Thymus (tissue), 14 donors: ENCODE measurements at places on chromosomes 2 and 18.

DNA sequence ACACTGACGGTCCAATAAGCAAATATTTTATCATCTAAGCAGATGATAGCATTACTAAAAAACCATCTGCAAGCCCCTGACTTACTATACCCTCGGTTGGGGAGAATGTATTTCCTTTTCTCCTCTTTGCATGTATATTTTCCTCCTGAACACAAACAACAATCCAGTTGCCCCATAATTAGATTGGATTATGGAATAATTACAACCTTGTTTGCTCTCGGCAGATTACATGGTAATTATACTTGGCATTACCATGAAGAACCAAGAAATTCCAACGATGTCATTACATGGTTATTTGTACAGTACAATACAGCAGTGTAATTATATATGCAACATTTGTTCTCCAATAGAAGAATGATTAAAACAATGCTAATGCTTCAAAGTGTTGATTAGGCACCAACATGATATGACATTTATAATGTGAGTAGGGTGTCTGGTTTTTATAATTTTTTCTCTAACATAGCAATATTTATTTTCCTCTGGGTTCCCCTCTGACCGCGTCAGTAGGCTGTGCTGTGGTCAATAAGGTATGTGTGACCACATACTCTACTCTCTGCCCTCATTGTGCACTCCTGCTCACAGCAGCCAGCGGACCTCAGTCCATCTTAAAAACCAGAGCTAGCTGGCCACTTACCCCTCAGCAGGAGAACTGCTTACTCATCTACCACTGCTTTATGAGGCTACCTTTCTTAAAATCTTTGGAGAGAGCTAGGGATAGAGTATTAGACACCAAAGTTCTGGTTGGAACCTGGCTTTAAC is 176.1 kb downstream of the INSIG2 start:
- DNase-seq = no peak

DNA sequence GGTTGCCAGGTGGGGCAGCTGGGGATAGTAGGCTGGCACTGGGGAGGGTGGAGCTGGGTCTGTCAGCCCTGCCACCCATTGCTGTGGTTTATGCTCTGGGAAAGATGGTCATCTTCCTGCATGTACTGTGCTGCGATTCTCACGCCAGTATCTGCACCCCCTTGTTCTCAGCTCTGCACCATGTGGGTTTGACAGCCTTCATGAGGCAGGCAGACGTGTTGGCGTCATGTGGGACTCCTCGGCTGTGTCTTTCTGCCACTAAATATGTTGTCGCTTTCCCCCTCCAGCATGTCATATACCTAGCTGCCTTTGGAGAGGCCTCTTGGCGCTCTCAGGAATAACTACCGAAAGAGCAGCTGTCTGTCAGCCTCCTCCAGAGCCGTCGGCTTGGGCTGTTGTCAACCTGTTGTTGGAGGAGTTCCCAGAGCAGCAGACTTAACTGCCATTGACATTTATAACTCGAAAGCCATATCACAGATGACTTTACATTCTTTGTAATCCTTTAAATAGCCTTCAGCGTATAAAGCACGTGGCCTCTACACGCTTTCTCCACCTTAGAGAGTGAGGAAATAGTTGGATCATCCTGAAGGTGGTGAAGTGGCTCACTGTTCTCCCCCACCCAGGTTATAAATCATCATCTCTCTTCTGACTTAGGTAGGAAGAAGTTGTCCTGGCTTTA is 80.4 kb upstream of the MGAT5 start:
- no peak for DNase-seq

GRCh38 chr2:3445891-3446290 is 66.4 kb downstream of the TRAPPC12 start:
- no peak for DNase-seq

DNA sequence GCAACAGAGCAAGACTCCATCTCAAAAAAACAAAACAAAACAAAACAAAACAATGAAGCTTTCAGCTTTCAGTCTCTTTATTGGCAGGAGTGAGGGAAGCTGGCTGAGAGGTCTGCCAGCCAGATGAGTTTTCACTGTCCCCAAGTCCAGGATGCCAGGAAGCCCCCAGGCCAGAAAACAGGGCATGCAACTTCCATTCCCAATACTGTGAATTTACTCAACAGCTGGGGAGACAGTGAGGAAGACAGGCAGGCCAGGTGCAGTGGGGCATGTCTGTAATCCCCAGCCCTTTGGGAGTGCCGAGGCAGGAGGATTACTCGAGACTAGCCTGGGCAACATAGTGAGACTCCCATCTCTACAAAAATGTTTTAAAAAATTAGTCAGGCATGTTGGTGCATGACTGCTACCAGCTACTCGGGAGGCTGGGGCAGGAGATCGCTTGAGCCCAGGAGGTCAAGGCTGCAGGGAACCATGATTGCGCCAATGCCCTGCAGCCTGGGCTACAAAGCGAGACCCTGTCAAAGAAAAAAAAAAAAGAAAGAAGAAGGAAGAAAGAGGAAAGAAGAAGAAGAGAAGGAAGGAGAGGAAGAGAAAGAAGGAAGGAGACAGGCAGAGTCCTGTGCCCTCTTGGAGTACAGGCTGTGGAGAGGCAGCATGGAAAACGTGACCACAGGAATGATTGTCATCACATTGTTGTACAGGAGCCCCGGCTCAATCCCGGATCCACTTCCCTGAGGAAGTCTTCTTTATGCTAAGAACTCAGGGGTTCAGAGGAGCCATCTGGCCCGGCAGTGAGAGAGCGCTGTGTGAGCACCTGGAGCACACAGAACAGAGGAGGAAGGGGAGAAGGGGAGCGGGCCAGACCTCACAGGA is 29.2 kb upstream of the POMC start:
- no peak for DNase-seq

DNA sequence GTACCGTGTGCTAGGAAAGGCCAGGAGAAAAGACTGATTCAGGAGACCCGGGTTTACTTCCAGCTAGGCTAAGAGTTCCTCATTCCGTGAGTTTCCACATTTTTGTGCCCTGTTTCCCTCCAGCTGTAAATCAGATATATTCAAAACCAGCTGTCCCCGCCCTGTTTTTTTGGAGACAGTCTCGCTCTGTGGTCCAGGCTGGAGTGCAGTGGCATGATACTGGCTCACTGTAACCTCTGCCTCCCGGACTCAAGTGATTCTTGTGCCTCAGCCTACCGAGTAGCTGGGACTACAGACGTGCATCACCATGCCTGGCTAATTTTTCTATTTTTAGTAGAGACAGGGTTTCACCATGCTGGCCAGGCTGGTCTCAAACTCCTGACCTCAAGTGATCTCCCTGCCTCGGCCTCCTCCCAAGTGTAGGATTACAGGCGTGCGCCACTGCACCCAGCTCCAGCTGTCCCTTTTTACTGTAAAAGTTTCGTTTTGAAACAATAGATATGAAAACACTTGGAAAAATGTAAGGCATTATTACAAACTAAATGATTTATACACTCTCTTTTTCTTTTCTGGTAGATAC is 112.8 kb upstream of the SEC11C start:
- no peak for DNase-seq

GRCh38 chr2:149858216-149858615 is 270.6 kb upstream of the MMADHC start:
- DNase-seq = no peak

GRCh38 chr2:214550786-214551185 is 139.9 kb downstream of the VWC2L start:
- no peak for DNase-seq

- no peak for DNase-seq
Observed at GRCh38 chr2:98324181-98324580, 22.1 kb upstream of the CNGA3 start.

- DNase-seq = no peak
Observed at GRCh38 chr2:238971318-238972145, 123.6 kb downstream of the TWIST2 start.
